ENCODE measurements at places on chromosomes 11 and 22.

DNA sequence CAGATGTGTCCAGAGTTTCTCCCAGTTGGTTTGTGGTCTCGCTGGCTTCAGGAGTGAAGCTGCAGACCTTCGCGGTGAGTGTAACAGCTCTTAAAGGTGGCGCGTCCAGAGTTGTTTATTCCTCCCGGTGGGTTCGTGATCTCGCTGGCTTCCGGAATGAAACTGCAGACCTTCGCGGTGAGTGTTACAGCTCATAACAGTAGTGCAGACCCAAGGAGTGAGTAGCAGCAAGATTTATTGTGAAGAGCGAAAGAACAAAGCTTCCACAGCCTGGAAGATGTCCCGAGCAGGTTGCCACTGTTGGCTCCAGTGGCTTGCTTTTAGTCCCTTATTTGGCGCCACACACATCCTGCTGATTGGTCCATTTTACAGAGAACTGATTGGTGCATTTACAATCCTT, 1.8 kb upstream of the PGA3 start:
- no peak for DNase-seq

- DNase-seq, result no peak
These were observed 112.4 kb upstream of the SERPIND1 start for GRCh38 chr22:20661473-20661872.

- no peak for DNase-seq
These were observed 149.8 kb downstream of the MPPED1 start for GRCh38 chr22:43561415-43562178.

DNA sequence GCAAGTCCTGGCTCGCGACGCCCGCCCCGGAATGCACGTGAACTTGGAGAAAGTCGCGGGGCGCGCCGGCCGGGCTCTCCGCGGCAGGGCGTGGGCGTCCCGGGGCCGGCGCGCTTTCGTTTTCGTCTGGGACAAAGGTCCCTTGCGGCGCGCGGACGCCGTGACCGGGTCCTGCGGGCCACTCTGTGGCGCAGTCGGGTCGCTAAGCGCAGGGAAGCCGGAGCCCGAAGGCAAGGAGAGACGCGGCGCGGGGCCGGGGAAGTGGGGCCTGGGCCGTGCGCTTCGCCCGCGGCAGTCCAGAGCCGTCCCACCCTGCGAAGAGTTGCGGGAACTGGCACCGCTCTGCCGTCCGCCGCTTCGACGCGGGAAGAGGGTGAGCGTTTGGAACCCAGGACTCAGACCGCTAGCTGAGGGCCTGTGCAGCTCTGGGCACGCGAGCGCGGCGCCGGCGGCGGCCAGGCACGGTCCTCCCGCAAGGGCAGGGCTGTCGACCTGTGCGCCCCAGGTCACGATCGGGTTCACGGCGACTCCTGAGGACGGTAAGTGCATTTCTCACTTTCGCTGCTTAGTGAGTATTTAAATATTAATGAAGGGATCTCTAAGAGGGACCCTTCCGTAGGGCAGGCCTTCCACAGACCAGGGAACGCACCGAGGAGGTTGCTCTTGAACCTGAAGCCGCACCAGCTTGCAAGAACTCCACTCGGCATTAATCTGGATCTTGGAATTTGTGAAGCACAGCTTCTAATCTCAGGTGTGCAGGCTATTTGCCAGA, 78.0 kb upstream of the PPARA start:
- no peak for DNase-seq

DNA sequence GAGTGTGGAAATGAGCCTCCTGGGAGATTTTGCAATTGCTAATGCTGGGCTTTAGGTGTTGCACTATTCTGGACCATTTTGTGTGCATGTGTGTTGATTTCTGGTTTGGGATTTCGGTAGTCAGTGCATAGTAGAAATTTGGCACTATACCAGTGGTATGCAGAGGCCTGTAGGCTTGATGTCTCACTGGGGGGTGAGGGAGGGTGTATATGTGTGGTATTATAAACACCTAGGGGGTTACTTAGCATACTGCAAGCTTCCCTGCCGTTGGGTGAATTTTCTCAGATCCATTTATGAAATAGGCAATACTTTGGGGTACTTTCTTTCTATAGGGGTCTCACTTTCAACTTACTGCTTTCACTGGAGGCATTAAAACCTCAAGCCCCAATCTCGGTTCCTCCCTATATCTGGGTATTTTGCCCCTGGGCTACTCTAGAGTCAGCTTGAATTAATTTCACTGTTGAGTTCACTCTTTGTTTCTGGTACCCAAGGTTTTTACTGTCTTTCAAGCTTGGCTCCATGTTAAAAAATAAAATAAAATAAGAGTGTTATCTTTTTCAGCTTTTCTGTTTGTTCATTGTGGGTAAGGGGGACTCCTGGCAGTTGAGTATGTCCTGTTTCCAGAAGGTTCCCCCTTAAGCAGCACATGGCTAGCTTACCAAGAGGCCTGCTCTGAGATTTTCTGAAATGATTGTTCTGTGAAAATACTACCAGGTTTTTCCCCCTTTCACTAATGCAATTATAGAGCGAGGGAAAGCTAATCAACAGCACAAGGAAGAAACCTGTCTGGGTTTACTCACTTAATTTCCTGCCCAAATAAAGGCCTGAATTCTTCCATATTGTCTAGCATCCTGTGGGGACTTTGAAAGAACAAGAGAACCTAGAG, 45.8 kb downstream of the PPFIBP2 start:
- DNase-seq, result no peak

GRCh38 chr11:68371171-68372041, 59.0 kb downstream of the LRP5 start:
- DNase-seq, result no peak

GRCh38 chr22:34096770-34097169, 176.5 kb upstream of the LARGE1 start:
- DNase-seq, result no peak

DNA sequence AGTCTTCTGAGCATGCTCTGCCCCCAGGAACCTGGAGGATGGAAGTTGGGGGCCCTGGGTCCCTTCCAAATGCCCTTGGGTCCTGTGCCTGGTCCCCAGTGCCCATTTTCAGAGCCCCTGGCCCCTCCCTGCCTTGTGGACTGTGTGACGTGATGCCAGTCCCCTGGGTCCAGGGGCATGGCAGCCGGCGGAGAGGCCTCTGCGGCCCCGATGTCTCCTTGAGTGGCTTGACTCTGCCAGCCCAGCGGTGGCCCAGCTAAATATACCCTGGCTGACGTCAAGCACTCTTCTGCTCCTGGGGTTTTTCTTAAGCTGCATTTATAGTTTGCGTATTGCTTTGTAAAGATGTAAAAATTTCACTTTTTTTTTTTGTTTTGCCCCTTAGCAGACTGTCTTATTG, 35.2 kb upstream of the PARVG start:
- DNase-seq, result no peak

GRCh38 chr11:123509737-123510578, 79.9 kb downstream of the GRAMD1B start:
- peak; percentile 46 for DNase-seq

DNA sequence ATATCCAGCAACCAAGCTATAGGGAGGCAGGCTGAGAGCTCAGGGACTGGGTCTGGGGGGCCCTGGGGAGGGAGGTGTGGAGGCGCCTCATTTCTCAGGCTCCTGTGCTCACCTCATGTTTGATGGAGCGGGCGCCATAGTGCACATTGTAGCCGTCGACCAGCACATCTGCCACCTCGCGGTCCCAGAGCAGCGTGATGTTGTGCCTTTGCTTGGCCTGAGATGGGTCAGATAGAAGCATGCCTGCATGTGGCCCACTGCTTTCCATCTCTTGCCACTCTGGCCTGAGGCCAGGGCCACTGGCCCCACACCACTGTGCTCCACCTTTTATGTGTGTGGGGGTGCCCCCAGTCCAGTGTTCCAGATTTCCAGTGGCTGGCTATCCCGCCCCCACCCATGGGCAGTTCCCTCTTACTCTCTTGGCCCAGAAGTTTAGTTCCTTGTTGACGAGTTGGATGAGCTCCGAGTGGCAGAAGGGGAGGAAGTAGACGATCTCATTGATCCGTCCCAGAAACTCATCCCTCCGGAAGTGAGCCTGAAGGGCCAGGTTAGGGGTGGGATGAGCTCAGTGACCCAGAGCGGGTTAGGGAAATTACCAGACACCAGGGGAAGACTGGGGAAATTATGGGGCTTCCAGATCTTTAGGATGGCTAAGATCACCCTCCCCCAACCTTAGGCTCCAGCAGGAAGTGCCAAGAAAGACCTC, 50.1 kb upstream of the PHOX2A start:
- DNase-seq, result no peak

DNA sequence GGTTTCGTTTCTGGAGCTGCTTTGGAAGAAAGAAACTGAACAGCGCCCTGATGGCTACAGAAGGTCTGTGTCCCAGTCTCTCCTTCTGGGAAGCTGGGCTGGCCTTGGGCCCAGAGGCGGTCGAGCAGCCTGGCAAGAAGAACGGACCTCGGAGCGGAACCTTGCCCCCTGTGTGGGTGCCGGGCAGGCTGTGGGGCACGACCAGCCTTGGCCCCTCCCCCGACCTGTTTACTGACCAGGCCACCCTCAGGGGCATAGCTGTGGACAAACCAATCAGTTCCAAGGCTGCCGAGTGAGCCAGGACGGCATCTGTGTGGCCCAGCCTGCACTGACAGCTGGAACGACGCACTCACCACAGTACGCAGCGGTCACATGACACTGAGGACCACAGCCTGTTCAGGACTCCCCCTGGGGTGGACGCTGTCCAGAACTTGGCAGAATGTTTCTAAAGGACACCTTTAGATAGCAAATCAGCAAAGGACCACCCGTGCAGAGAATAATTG, 7.2 kb downstream of the PIM3 start:
- no peak for DNase-seq

GRCh38 chr22:24494528-24495364, at the start of gene UPB1:
Gene UPB1 (plus strand): TSS chr22:24495332. CDS start chr22:24495404, 72 bp downstream.
- no peak for DNase-seq

- no peak for DNase-seq
These were observed 17.5 kb upstream of the ARHGEF17 start for GRCh38 chr11:73290536-73290935.

DNA sequence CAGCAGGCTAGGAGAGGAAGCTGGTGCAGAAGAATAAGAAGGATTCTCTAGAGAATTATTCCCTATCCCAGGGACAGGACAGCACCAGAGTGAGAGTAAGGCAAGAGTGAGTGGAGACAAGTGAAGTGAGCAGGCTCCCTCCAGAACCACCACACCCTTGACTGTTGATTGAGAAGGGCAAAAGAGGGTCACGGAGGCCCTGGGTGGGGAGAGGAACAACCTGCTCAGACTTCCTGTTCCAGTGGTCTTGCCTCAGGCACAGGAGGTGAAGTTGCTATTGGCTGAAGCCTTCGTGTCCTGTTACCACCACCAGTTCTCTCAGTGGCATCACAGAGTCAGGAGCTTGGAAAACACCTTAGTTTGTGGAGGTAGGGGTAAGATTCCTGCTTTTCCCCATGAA, 51.7 kb upstream of the CCDC89 start:
- DNase-seq, result no peak

Data from fibroblast of skin of left quadriceps (primary cell).